Epithelial cell of esophagus (primary cell): ENCODE measurements at places on chromosomes 1 and 21.

DNA sequence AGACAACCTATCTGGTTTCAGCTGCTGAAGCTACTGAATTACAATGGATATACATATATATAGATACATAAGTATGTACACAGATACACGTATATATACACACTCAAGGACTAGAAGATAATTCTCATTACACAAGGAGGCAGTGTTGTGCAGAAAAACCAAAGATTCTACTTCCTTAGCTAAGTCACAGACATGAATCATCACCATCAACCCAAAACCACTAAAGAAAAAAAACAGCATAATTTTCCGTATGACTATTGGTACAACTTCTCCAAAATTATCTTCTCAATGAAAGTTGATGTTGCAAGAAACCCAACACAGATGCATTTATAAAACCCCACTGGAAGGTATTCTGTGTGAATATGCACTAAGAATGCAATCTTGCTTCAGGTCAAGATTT is 36.8 kb upstream of the RPF1 start:
- DNase-seq: peak; percentile 91

GRCh38 chr1:23085696-23086095 is 66.4 kb downstream of the KDM1A start:
- no peak for DNase-seq

DNA sequence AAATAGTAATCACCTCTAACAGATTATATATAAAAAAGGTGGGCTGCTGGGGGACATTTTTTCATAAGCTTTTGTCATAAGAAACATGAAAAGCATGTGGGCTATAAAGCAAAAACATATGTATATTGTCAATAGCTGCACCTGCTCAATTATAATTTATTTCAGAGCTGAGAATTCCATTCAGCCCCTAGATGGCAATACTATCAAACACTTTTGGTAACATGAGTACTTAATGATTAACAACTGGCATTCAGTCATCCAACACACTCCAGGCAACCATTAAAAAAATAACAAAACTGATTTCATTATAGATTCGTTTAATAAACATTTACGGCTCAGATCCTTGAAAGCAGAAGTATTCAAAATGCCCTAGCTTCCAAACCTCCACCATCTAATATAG is 115.1 kb downstream of the KCTD3 start:
- peak; percentile 32 for DNase-seq

GRCh38 chr1:84259376-84259775 is 42.1 kb upstream of the SAMD13 start:
- DNase-seq: no peak

GRCh38 chr1:111392460-111392945 is 35.0 kb downstream of the OVGP1 start:
- DNase-seq: no peak

- no peak for DNase-seq
These were observed 15.4 kb downstream of the COL9A2 start for GRCh38 chr1:40301541-40302299.
